Cortex of kidney (tissue), 1 donor: ENCODE measurements at places on chromosomes 3 and 15.

DNA sequence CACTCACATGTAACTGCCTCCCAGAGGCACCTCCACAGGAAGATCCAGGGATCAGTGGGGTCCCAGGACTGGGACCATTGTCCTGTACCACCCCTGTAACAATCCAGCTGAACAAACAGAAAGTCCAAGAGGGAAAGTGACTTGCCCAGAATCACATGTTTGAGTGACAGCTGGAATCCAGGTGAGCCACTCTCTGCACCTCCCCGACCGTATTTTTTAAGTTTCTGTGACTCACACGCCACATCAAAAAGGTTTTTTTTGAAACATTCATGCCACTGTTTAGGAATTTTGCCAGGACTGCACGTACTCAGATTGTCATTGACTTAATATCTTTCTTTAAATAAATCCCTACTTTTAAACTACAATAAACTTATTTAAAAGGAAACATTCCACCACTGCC is 9.8 kb upstream of the SLC6A1 start:
- DNase-seq, result no peak

- DNase-seq, result no peak
These were observed 153.2 kb upstream of the THBS1 start for GRCh38 chr15:39427705-39428104.

GRCh38 chr3:77247061-77247460 is 207.2 kb downstream of the ROBO2 start:
- no peak for DNase-seq

DNA sequence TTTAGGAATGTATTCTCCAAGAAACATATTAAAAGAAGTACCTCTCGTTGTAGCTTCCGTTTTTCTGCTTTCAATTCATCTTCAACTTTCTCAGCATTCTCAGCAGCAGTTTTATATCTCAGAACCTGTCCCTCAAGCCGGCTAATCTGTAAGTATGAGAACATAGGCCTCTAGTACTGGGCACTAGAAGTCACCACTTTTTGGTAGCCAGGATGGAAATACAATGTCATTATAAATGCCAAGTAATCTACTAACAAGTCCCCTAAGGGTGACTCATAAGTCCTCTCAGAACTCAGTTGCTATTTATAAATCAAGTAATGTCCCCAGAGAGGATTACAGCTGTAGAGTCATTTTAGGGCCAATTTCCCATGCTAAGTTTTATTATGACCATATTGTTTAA is 61.1 kb downstream of the MLH1 start:
- DNase-seq, result no peak

DNA sequence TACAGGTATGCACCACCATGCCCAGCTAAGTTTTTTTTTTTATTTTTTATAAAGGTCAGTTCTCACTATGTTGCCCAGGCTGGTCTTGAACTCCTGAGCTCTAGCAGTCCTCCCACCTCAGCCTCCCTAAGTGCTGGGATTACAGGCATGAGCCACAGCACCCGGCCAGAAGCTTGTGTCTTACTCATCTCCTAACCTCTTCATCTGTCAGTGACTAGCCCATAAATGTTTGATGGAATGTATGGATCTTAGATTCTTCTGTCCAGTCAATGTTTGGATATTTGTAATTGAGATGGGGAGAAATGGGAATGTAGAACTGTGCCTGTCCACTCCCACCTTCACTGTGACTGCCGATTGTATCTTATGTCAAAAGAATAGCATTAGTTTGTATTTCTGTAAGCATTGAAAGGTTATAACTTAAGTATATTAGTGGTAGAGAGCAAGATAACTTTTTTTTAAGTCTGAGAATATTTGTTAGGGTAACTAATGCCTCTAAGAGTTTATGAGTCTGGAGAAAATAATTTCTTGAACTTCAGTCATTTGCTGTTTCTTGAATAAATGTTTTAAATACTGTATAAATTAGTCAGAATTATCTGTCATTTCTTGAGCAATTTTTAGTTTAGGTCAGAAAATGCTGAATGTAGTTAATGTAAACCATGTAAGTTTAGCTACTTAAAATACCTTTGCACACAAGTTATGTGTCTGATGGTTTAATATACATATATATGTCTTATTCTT is 215.3 kb upstream of the CGNL1 start:
- no peak for DNase-seq

DNA sequence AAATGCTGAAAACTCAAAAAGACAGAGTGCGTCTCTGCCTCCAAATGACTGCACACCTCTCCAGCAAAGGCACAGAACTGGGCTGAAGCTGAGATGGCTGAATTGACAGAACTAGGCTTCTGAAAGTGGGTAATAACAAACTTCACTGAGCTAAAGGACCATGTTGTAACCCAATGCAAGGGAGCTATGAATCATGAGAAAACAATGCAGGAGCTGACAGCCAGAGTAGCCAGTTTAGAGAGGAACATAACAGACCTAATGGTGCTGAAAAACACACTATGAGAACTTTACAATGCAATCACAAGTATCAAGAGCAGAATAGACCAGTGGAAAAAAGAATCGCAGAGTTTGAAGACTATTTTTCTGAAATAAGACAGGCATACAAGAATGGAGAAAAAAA is 10.1 kb upstream of the AVEN start:
- DNase-seq, result no peak

GRCh38 chr3:30341851-30342250 is 264.6 kb upstream of the TGFBR2 start:
- DNase-seq, result no peak

DNA sequence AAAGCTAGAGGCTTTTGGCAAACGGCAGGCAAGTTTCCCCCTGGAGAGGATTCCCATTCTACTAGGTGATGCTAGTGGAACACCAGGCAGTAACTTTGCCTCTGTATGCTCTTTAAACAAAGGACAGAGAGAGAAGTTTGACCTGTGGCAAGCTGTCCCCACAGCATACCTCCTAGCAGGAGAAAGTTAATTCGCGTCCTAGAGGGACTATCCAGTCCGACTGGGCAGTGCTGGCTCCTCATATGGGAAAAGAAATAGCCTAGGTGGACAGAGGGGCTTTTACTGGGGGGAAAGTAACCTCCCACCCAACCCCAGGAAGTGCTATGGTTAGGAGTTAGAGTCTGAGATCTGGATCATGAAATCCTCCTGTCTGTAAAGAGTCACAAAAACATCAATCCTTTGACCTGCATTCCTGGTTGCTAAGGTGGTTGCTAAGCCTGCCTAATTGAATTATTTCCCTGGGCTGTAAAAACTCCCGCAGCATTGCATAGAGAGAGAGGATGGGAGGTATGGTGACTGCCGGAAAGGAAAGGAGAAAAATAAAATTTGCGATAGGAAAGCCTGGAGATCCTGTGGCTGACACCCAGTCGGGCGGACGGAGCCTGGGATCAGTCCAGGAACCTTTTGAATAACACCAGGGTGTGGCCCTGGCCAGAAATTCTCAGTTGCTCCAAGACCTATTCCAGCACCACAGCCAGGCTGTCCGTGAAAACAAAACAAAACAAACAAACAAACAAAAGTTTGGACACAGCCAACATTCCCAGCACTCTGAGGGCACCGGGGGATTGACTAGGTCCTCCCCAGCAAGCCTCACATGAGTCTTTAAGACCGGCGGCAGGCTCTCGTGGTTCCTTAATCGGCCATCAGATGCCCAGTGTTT is 67.7 kb upstream of the ATP11B start:
- no peak for DNase-seq

DNA sequence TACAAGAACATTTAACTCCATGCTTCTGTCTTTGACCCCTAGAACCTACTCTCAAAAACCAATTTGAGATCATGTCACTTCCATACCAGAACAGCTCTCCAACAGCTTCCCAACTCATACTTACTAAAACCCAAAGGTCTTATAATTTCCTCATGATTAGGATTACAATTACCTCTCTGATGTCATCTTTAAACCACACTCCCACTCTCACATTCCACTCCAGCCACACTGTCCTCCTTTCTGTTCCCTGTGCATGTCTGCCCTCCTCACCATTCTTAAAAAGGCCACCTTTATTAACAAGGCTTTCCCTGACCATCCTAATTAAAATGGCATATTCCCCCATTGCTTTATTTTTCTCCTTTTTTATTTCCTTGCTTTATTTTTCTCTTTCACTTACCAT is 18.9 kb downstream of the PHC3 start:
- no peak for DNase-seq

GRCh38 chr3:81033684-81034083 is 727.8 kb downstream of the GBE1 start:
- no peak for DNase-seq

GRCh38 chr15:61003437-61004218 is 225.5 kb downstream of the RORA start:
- DNase-seq, result no peak

DNA sequence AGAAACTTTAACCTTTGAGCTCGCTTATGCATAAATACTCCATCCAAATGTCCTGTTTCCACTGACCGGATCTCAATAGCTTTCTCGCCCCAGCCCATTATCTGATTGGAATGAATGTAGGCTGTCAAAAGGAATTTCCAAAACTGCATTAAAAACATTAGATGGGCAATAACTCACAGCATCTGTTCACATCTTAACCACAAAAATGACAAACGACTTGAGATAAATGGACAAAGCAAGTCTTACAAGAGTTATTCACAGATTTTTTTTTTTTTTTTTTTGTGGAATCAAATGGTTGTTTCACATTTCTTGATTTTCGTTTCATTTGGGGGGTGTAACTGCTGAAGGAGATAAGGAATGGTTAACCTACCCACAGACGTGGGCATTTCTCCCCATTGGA is 39.7 kb upstream of the SLC2A2 start:
- no peak for DNase-seq

DNA sequence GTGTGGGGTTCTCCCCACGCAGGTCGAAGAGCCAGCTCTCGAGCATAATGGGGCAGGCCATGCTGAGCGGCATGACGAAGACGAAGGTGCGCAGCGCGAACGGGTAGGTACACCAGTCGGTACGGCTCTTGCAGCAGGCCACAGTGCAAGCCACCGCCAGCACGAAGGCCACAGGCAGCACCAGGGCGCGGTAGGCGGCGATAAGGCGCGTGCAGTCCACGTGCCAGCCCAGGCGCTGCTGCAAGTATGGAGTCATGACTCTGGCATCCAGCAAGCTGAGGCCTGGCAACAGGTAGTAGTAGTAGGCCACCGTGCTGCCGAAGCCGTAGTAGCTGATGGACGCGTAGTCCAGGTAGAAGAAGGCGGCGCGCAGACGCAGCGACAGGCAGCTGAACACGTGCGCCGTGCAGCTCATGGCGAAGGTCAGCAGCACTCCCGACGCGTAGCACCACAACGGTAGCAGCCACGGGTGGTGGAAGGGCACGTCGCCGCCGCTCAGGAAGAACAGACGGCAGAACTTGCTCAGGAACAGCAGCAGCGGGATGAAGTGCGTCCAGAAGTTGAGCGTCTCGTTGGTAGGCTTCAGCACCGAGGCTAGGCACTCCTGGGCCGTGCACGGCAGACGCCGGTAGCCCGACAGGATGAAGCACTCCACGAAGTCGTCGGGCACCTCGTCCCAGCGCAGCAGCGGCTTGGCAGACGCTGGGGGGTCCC is 797 bp downstream of the PAQR9 start:
- no peak for DNase-seq
